ENCODE measurements at places on chromosomes 16 and 17.

DNA sequence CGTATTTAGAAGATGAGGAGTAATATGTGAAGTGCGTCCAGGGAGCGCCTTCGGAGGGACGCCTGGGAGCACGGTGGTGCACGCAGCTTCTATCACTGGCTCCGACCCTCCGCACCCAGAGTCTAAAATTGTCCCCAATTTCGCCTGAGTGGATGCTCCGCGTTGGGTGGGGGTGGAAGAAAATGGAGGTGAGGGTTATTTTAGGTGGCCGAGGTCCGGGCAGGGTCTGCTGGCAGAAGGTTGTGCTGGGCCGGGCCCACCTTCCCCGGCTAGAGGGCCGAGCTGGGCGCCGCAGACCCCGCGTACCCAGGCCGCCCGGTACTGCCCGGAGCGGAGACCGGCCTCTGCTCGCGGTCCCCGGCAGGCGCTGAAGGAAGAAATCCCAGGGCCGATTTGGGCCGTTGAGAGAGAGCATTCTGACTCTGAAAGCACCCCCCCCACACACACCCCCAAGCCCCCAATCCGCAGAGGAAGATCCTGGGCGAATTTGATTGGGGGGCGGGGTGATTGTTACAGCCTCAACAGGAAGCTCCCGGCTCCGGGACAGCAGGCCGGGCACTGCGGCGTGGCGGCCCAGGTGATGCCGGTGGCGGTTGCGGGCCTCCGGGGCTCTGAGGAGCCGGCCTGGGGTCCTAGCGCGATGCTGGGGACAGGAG, 3.0 kb downstream of the BAHCC1 start:
- DNase-seq = no peak

- DNase-seq = no peak
These were observed 83.8 kb downstream of the CDH11 start for GRCh38 chr16:65038100-65038499.

- DNase-seq = no peak
These were observed 80.1 kb upstream of the RPL38 start for GRCh38 chr17:74123350-74123749.

GRCh38 chr16:81625544-81626153, 153.4 kb upstream of the PLCG2 start:
- no peak for DNase-seq

GRCh38 chr17:45429339-45430005, 3.2 kb downstream of the ARHGAP27 start:
- DNase-seq = peak; percentile 40

DNA sequence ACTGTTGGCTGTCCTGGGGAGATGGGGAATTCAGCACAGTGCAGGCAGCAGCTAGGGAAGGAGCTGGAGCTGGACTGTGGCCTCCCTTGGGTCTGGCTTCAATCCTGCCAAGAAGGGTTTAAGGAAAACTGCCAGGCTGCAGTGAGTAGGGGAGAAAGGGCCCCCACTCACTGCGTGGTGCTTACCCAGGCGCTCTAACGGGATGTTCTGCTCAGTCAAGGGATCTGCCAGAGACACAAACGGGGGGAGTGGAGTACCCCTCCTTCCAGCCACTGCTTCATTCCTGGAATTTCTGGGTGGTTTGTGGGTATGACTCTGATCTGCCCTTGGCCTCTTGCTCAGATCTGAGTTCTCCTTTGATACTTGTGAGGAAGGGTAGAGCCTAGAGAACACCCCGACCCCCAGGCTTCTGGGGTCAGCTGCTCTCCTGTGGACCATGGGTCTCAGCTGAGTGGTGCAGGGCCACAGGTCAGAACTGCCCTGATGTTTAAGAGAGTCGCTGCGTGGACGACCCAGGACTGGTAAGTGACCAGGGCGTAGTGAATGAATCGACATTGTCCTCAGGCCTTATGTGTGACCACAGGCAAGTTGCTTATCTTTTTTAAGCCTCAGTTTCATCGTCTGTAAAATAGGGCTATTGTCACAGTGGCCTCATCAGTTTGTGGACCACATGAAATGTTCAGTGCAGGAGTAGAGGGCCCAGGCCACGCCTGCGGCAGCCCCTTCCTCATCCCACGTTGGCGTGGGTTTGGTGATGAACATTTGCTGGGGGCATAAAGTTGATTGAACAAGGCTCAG, 9.6 kb downstream of the CRISPLD2 start:
- DNase-seq = no peak

DNA sequence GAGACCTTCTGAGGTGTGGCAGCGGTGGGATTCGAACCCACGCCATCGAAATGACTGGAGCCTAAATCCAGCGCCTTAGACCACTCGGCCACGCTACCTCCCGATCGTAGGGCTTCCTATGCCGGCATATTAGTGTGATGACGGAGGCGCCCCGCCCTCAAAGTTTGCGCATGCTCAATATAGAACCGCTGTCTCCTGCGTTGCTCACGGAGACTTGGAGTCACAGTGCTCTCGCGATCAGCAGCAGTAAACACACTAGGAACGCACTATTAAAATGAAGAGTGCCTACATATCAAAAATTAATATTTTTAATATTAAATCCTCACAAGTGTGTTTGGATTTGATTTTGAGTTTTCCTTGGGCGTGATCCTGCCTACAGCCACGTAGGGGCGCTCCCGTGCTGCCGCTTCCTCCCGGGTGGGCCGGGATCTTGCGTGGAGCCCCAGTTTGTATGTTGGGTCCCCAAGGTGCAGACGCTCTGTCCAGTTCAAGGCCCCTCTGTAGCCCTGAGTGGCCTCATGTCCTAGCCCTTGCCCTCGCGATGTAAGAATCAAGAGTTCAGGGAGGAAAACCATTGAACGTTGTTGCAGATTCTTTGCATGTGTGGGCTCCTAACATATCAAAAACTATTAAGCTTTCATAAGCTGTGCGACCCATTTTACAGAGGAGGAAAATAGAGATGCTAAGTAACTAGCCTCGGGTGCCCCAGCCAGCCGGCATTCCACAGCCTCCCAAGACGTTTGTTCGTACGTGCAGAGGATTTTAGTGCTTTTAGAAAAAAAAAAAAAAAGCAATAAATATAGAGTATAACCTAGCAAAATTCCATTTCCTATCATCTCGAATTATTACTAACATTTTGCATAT, 10.2 kb upstream of the EEF2K start:
- DNase-seq = peak; percentile 91

DNA sequence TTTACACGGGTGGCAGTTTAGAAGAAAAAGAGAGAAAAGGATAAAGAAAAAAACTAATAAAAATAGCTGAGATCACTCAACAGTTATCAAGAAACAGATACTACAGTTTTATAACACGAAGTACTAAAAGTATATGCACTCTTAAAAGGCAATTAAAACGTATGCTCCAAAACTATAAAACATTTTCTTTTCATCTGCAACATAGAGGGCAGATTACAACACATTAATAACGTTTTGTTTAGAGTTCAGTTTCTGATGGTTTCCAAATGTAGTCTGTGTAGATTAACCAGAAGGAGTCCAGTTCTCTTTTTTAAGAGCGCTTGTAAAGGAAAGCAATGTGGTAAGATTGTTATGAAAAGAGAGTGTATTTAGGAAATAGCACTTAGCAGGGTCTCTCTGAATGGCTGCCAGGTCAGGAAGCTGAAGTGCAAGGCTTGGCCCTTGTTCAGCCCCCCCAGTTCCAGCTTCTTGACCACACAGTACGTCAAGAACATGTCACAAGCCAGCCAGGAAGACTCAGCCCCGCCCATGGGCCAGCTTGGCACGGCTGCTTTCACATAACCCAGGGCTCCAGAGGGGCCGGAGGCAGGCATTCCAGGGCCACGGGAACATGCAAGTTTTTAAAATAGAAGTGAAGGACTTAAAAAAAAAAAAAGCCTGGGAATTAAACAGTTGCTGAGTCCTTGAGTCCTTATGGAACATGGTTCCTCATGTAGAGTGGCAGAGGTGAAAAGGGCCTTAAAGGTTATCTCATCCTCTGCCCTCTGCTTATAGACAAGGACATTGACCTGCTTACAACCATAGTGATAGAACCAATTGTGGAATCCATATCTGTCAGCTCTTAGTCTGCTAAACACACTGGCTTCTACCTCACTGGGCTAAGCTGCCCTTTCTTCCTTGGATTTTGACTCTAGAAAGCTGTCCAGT, 147.4 kb upstream of the TBX2 start:
- DNase-seq = peak; percentile 95

GRCh38 chr17:47632991-47633390, 16.7 kb upstream of the KPNB1 start:
- no peak for DNase-seq

DNA sequence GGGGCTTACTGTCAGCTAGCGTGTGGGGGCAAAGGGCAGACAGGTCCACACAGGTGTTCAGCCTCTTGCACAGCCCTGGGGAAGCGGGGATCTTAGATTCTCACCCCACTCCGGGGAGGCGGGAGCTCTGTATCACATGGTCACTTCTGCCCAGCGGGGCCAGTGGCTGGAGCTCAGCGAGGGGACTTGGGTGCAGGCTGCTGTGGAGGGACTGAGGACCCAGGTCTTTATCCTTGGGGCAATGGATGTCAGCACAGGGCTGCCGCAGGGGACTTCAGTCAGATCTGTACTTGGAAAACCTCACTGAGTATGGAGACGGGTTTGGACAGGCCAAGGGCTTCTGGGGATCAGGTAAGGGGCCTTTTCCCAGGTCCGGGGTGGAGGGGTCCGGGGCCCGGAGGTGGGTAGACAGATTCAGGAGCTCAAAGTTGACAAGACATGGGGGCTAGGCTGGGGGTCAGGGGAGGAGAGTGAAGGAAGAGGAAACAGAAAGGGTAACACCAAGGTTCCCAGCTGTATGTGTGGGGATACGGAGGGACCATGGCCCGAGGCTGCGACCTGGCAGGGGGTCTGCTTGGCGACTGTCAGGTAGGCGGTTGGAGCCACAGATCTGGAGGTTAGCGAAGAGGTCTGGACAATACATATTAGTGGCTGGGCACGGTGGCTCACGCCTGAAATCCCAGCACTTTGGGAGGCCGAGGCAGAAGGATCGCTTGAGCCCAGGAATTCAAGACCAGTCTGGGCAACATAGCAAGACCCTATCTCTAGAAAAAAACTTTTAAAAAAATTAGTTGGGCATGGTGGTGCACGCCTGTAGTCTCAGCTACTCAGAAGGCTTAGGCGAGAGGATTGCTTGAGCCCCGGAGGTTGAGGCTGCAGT, 15.1 kb upstream of the BAIAP2 start:
- no peak for DNase-seq

GRCh38 chr16:88064889-88065746, 113.9 kb downstream of the BANP start:
- no peak for DNase-seq

DNA sequence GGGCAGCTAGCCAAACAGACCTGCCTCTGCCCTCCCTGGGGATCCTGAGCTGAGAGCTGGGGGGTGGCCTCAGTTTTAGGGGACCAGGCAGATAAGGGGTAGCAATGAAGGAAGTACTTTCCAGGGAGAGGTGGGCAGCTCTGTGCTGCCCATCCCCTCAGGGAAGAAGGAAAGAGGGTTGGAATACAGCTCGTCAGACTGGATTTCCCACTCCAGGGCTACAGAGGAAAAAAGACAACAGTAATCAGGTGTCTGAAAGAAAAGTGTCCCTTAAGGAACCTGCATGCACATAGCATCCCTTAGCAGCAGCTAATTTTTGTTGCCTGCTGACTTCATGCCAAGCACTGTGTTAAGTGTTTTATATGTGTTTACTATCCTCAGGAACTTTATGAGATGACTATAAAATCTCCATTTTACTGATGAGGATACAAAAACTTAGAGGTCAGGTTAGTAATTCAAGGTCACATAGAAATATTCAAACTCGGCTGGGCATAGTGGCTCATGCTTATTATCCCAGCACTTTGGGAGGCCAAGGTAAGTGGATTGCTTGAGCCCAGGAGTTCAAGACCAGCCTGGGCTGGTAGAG, 3.2 kb upstream of the MRPL58 start:
- DNase-seq = no peak

- DNase-seq = no peak
These were observed 10.6 kb upstream of the SLC38A8 start for GRCh38 chr16:84053237-84053636.

- no peak for DNase-seq
These were observed 1.4 kb downstream of the ZSWIM7 start for GRCh38 chr17:15998031-15998562.

DNA sequence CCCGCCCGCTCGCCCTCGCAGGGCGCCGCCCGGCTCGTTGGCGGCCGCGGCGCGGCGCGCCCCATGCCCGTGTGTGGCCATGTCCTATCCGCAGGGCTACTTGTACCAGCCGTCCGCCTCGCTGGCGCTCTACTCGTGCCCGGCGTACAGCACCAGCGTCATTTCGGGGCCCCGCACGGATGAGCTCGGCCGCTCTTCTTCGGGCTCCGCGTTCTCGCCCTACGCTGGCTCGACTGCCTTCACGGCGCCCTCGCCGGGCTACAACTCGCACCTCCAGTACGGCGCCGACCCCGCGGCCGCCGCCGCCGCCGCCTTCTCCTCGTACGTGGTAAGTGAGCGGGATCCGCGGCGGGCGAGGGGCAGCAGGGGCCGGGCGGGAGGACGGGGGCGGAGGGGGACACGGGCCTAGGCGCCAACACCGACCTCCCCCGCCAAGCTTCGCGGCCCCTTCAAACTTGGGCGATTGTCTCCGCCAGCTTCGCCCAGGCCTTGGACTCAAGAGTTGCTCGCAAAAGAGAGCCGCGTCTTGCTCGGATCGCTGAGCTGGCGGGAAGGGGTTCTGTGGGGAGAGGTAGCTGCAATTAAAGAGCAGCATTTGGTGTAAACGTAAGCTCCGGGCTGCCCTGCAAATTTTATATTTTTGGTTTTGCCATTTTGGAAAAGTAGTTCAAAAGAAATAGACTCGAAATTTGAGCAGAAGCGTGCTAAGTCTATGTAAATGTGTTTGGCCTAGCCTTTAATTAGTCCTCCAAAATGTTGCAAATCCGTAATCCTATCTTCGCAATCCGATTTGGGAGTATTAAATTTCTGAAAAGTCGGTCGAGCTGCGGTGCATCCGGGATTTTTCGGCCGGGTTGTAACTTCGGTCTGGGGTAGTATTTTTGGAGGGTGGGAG, 702 bp downstream of the IRX5 start:
- no peak for DNase-seq

DNA sequence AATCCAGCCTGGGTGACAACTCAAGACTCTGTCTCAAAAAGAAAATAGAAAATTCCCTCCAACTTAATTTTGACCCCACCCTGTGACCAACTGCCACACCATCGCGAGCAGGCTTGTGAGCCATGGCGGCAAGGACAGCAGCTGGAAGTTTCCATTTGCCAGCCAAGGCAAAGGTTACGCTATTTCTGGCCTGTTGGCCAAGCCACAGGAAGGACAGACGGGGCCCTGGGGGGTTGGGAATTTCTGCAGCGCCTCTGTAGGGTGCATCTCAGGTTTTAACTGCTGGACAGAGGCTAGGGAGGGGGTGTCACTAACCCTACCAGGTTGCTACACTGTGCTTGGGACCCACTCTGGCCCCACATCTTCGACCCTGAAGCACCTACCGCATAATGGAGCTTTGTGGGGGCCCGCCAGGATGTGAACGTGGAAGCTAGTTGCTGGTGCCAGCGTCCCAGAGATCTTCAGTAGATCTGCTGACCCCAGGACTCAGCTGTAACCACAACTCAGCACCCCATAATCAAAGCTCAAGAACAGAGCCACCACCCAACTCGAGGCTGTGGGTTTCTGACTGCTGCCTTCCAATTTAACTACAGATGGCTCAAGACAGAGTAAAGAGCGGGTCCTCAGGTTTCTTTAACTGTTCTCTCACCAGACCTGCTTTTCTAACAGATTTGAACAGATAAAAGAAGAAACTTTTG, 10.9 kb downstream of the KIFC3 start:
- no peak for DNase-seq

- no peak for DNase-seq
These were observed 34.7 kb downstream of the GINS3 start for GRCh38 chr16:58426966-58427365.

GRCh38 chr16:85331688-85332087, 219.4 kb upstream of the CIBAR2 start:
- DNase-seq = no peak

- DNase-seq = no peak
These were observed 141.2 kb downstream of the WWOX start for GRCh38 chr16:78240459-78241222.
